Left cardiac atrium (tissue), 4 donors: ENCODE measurements at places on chromosomes 16 and 17.

DNA sequence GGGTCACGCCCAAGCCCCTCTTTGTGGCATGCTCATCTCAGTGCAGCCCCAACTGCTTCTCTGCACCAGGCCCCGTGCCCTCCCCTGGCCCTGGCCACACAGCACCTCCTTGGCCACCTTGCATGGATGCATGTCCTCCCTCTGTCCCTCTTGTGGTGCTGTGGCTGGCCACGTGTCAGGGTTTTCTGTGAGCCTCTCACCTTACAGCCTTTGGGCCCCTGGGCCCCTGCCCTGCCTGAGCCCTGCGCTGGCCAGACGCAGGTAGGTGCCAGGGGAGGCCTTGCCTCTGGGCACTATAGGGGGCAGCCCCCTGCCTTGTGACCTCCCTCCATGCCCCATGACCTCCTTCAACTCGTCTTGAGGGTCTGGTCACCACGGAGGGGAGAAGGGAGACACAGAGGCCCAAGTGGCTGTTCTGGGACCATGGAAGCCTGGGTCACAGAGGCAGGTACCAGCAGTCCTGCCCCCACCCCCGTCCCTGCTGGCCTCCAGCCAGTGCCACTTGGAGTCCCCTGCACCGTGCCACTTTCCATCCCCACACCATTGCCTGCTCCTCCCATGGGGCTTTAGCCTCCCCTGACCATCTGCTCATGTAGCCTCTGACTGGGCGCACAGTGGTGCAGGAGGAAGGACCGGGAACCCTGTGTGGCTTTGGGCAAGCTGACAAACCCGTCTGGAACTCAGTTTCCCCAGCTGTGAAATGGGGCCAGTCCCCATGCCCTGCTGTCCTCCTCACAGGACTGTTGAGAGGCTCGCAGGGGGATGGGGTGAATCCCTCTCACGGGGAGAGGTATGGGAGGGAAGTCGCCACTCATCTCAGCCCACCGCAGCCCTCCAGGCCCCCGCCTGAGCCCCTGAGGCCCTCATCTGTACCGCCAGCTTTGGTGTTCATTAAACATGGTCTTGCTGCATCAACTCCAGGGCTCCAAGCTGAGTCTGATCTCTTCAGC lies 11.5 kb upstream of the ATP6V0C start:
- no peak for DNase-seq

- no peak for DNase-seq
Measured at GRCh38 chr16:24534620-24535019, 4.7 kb upstream of the RBBP6 start.

- no peak for DNase-seq
Measured at GRCh38 chr16:86297866-86298757, 212.2 kb upstream of the FOXF1 start.

DNA sequence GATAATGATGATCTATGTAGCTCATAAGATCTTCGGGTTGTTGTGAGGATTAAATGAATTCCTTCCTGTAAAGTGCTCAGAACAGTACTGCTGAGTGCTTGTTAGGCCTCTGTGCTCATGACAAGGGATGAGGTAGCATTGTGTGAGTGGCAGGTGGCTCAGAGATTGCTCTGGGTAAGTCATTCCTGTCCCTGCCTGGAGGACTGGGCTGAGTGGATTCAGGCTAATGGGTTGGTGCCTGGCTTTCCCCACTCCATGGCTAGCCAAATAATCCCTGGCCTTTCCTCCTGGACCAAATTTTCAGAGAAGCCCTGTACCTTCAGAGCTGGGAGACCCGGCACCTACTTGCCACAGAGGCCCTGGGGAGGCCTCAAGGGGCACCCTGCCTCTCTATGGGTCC lies 1.3 kb upstream of the CCDC92B start:
- DNase-seq: no peak

- DNase-seq: no peak
Measured at GRCh38 chr16:85569615-85570212, 43.4 kb upstream of the GSE1 start.

- no peak for DNase-seq
Measured at GRCh38 chr16:87702325-87702811, 63.4 kb downstream of the KLHDC4 start.

GRCh38 chr17:77373299-77374169 lies 232.8 kb downstream of the SEC14L1 start:
- no peak for DNase-seq

DNA sequence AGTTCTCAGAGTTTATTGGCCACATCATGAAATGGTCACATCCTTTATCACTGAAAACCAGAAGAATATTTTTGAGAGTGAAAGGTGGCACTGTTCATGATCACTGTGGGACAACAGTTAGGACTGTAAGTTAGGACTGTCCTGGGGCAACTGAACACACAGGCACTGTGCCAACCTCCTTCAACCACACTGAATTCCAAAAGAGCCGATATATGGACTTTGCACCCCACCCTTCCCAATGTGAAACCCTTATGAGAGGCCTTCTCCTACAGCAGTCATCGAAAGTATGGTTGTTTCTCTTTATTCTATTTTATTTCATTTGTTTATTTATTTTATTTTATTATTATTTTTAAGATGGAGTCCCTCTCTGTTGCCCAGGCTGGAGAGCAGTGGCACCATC lies 353.5 kb downstream of the TOX3 start:
- DNase-seq: no peak

GRCh38 chr16:27359051-27359450 lies 42.9 kb upstream of the IL21R start:
- no peak for DNase-seq

- no peak for DNase-seq
Measured at GRCh38 chr17:50621574-50622031, 13.1 kb upstream of the ABCC3 start.

GRCh38 chr17:40666331-40666730 lies 1.4 kb upstream of the KRT222 start:
- DNase-seq: no peak

- peak; percentile 88 for DNase-seq
Measured at GRCh38 chr16:57485916-57486857, at the start of gene DOK4. Gene DOK4 (minus strand): TSS chr16:57486493. CDS start chr16:57479507, 6,986 bp downstream.

GRCh38 chr16:68592466-68593337 lies 52.4 kb upstream of the CDH3 start:
- DNase-seq: no peak

- DNase-seq: no peak
Measured at GRCh38 chr17:69406941-69407340, 7.6 kb upstream of the MAP2K6 start.

GRCh38 chr17:42313773-42314566 lies 25.7 kb downstream of the STAT5A start:
- DNase-seq: no peak

DNA sequence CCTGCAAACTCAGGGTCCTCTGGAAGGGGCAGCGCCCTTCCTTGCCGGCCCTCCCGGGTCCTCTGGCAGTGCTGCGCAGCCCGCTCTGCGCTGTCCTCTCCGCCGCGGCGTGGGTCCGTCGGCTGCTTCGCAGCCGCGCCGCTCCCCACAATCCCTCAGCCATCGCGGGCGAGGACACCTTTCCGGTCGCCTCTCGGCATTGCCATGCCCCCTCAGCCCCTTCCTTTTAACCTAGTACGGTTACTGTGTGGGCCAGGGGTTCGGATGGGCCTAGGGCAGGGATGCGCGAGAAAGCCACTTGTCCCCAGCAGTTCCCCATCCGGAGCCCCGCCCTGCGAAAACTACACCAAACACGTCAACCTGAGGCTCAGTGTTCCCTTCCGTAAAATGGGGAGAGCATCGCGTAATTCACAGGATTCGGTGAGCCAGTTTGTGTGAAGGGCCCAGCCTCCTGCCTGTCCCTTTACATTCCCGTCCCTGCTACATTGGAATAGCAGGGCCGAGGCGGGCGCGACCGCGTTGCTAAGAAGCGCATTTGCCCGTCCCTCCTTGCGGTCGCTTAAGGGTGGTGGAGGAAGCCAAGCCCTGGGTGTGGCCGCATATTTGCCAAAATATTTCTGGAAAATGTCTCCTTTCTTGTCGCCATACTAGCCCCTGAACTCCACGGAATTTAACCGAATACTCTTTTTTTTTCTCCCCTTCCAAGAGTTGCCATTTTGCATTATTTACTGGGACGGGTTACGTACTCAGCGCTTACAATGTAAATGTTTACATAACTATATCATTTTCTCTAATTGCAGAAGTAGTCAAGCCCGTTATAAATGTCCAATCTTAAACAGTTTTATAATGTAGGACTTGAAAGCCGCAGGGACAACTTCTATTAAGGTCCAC lies 13.2 kb downstream of the COPZ2 start:
- DNase-seq: peak; percentile 65

DNA sequence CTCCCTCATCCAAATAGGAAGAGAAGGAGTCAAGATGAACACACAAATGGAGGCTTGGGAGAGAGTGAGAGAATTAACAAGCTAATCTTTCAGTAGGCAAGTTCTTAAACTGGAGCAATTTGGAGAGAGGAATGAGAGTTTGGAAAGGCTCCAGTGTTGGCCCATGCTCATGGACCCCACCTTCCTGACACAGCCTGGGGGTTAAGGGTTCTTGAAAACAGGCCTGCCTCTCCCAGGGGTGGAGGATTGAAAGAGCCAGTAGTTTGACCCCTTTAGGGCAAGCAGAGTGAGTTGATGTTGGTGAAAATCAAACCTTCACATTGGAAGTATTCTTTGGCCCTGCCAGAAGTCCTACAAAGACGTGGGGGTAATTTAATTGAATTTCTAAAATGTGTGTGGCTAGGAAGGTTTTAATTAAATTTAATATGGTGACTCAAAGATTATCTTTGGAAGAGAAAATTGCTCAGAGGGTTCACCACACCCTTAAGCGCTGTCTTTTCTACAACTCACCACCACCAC lies 5.8 kb downstream of the HOXB3 start:
- no peak for DNase-seq

- DNase-seq: no peak
Measured at GRCh38 chr17:63136369-63137012, 170.5 kb downstream of the TANC2 start.

GRCh38 chr16:13168091-13168572 lies 266.7 kb downstream of the SHISA9 start:
- no peak for DNase-seq

DNA sequence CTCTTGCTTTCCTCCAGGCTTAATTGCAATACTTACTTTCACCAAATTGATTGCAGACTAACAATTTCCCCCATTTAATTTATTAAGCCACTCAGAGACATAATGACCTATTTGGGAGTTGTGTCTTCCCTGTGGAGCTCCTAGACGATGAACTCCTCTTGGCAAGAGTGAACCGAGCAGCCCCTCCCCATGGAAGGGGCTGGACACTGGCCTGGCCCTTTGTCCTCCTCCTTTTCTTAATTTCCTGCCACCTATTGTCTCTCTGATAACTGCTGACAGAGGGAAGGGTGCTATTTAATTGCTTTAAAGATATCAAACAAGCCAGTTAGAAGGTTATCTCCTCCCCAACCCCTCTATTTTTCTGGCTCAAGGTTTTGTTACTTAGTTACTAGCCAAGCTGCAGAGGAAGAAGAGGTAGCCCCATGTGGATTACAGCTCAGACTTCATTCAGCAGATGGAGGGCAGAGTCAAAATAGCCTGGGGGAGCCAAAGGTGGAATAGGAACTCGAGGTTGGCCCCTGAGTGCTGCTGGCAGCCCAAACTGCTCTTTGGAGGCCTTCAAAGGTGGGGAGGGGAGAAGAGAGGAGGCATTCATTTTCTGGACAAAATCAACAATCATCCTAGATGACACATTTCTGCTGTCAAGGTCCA lies 3.7 kb upstream of the SSTR2 start:
- DNase-seq: no peak

DNA sequence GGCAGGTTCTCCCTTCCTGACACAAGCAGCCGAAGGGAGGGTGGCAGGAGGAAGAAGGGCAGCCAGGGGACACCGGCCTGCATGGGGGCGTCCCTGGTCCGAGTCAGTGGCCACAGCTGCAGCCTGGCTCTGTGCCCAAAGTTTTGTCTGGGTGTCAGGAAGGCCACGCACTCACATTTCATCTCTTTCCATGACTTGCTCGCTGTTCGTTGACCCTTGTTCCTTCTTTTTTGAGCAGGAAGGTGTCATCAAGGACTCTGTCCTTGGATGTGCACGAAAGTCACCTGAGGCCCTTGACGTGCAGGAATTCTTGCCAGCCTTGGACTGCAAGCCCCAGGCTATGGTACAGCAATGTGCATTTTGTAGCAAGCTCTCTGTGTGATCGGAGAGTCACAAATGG lies 93.3 kb downstream of the TNFRSF13B start:
- DNase-seq: no peak

DNA sequence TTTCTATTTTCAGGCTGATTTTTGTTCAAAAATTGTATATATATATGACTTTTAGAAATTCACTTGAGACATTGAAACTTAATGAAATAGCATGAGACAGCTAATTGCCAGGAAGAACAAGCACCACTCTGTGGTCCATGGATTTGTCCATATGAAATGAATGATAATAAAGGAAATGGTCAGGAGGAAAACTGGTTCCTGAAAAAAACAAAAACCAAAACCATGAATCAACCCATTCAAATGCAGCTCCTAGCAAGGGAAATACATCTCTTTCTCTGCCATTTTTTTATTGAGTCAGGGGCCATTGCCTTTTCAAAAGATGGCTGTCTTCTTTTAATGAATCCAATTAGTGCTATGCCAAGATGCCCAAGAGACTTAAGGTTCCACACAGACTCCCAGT lies 230.7 kb downstream of the SLC39A11 start:
- no peak for DNase-seq

DNA sequence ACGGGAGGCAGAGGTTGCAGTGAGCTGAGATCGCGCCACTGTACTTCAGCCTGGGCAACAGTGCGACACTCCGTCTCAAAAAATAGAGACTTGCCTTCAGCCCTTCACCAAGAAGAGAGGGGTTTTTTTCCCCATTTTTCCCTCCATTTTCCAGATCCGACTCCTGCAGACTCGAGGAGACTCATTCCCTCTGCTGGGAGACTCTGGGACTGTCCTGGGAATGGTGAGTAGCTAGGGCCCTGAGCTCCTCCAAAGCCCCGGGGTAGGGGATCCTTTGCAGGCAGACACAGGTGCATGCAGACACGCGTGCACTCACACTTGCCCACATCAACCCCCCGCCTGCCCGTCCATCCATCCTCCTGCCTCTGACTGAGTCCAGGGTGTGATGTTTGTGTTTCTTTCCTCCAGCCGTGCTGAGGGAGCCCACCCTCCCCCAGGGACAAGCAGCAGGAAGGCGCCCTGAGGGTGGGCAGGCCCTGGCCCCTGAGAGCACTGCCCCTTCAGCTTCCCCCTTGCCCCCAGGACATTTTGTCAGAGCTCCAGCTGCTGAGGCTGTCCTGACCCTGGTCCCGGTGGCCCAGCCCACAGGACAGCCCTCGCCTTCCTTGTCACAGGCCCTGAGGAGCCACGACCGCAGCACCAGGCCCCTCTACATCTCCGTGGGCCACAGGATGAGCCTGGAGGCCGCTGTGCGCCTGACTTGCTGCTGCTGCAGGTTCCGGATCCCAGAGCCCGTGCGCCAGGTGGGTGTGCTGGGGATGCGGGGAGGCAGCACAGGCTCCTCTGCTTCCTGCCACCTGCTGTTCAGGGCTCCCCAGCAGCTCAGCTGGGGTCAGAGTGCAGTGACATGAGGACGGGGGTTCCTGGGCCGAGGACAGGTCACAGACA lies 10.2 kb downstream of the ENDOV start:
- peak; percentile 17 for DNase-seq

DNA sequence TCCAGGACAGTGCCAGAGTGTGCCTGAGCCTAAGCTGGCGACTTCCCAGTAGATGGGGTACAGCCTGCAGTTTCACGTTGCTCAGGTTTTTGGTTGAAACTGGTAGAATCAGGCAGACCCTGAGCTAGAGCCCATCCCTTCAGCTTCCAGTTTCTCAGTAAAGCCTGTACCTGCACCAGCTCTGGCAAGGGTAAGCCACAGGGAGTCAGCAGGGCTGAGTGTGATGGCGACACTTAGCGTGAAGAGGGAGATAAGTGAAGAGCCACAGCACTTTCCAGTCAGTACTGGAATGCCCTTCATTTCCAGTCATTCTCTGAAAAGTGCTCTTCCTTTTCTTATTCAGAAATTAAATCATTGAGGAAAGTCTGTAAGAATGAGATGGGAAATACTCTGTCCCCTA lies 22.4 kb downstream of the PLD6 start:
- DNase-seq: no peak

- DNase-seq: no peak
Measured at GRCh38 chr17:19539040-19539399, 5.4 kb downstream of the SLC47A1 start.
